ENCODE measurements at places on chromosomes 2 and 18.

DNA sequence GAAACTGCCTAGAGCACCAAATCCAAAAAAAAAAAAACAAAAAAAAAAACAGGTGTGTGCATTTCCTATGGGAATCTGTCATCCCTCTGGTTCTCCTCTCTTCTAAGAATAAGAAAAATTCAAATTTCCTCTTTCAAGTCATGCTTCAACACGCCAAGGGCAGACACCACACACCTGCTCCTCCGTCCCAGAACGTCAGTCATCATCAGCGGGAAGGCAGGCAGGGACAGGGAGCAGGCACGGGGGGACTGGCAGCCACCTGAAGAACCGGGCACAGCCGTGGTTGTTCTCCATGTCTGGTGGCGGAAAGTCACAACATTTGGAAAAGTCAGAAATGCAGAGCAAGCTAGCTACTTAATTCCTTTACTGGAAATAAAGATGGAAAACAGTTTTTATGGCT lies 214.8 kb downstream of the IKZF2 start:
- no peak for DNase-seq

DNA sequence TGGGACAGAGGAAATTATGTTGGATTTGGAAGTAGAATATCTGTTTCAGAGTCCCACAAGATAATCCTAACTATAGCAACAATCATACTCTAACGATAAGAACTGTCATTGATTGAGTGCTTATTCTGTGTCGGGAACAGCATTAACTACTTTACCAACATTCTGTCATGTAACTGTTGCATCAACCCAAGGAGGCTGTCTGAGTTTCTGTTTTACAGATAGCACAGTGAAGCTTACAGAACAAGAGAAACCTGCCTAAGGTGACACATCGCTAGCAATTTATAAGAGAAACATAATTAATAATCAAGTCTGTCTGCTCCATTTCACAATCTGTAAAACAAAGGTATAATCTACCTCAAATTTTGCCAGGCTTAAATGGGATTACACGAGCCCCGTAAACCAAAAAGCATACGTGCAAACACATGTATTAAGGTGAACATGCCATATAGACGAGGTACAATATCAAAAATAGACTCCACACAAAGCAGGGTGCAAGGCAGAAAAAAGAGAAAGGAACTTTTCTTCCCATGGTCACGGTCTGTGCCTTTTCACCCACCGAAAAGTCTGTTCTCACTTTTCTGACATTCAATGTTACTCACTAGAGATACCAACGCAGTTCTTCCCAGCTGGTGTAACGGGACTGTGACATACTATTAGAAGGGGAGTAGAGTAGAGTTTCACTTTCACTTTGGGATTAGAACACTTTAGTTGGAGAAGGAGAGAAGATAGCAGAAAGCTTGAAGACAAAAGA lies 37.2 kb upstream of the SLC8A1 start:
- DNase-seq: no peak

DNA sequence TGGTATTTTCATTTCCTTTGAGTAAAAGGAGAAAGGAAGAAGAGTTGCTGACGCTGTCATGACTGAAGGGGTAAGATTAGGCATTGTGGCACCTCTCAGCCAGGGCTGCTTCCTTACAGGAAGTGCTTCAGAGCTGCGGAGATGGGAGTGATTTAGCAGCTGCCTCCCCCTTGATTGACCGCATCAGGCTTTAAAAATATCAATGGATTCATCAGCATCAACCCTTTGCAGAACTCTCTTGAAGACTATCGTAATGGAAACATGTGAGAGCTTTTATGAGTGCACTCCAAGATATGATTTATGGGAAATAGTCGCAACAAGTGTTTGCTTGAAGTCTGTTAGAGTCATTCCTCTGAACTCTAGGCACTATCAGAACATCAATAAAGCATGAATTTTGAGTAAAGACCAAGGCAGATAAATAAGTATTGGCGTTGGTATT lies 141.1 kb downstream of the CSRNP3 start:
- no peak for DNase-seq

- DNase-seq: no peak
Observed at GRCh38 chr2:235611756-235612155, 117.9 kb downstream of the AGAP1 start.

DNA sequence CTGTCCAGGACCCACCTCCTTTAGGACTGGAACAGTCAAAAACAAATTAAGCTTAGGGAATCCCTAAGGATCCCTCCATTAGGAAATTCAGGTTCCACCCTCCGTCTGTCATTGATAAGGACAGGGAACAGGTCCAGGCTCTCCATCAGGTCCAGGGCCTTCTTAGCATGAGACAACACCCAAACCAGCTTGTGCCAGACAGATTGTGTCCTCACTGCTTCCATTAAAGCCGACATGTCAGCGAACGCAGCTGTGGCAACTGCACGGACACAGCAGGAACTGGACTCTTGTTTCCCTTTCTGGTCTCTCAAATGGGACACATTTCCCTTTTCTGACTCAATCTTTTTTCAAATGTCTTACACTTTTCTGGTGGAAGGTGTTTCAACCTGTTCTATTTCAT lies 81.4 kb downstream of the BCL11A start:
- DNase-seq: no peak

DNA sequence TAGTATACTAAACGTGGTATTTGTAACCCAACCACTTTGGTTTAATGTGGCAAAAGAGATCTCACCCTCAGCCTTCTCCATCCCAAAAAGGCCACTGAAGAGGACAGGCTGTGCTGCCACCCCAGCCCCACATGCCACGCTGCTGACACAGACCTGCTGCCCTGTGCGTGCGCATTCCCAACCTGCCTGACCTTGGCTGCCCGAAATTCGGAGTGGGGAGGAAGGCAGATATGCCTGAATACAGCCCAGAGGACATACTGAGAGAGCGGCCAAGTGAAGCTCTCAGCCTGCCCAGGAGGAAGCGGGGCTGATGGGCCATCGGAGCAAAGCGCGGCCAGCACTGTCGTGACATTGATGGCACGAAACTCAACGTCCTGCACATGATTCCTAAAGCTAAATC lies 70.0 kb downstream of the HDAC4 start:
- no peak for DNase-seq

Measured in stimulated activated CD8-positive, alpha-beta memory T cell treated with anti-CD3 and anti-CD28 coated beads, Interleukin-7, amount 100 ng/mL, for 24 hours (primary cell).